AG09319 (cell line): ENCODE measurements at places on chromosomes 3 and 15.
A peak's percentile ranks its signal among the peaks of the same experiment; 100 is the strongest.

- no peak for DNase-seq
Observed at GRCh38 chr15:88497109-88497765, 29.7 kb downstream of the MRPS11 start.

DNA sequence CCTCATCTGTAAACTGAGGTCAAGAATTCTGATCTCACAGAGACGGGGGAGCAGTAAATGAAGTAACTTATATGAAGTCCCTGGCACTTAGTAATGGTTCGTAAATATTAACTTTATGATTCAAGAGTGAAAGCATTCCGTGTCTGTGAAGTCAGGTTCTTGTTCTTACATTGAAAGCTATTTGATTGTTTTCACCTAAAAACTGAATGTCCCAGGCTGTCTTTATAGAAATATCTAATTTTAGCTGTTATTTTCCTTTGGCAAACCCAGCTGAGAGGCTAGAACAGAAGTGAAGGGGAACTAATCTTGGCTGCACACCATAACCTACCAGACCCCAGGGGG lies 84.5 kb downstream of the CHSY1 start:
- no peak for DNase-seq

- no peak for DNase-seq
Observed at GRCh38 chr15:99154271-99154670, 49.4 kb downstream of the SYNM start.

- DNase-seq: peak; percentile 31
Observed at GRCh38 chr3:171753665-171754408, 56.4 kb downstream of the PLD1 start.

DNA sequence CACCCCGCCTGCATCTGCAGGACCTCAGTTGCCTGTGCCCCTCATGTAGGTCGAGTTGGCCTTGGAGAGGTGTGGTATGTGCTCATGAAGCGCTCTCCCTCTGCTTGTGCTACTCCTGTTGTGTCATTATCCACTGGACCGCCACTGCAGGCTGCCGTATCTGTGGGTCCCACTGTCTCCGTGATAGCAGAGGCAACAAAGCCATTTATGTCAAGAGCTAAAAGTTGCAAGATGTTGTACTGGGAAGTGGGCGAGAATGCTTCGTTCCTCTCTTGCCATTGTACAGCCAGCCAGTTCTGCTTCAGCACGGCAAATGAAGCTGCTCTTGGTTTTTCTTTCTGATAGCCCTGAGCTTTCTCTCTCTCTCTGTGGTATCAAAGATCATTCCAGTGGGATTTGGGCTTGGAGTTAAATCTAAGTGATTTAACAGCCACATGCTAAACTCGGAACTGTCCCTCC lies 89.0 kb downstream of the TMEM212 start:
- DNase-seq: no peak

DNA sequence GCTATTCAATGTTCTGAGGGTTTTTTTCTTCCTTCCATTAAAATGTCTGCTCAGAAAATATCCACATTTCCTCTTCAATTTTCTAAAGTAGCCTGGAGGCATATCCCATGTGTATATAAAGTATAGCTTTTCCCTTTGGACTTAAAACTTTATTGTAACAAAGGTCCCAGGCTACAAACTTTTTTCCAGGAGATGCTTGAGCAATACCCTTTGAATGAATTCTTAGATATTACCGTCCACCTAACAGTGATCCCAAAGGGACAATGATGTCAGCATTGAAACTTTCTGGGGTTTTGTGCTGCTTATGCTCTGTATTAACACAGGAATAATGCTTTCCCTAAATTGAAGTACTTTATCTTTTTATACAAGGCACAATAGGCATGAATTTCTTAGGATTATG lies 525.2 kb downstream of the CADM2 start:
- no peak for DNase-seq

DNA sequence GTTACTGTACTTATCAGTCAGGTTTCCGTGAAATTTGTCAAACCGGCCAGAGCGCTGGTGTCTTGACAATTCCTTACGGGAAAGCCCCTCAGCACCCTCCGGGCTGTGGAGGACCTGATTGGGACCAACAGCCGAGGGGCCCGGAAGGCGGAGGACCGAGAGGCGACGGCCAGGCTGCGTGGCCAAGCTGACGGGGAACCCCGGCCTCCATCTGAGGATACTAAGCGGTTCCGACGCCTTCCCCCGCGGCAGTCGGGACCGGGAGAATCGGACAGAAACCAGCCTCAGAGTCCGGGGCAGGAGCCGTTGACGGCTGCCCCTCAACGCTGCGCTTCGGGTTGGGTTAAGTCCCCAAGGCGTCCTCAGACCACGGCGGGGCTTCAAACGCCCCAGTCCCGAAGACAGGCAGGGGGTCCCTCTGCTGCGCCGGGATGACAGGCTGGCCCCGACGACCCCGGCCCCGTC lies 499 bp downstream of the ALDH1A2 start:
- DNase-seq: no peak

DNA sequence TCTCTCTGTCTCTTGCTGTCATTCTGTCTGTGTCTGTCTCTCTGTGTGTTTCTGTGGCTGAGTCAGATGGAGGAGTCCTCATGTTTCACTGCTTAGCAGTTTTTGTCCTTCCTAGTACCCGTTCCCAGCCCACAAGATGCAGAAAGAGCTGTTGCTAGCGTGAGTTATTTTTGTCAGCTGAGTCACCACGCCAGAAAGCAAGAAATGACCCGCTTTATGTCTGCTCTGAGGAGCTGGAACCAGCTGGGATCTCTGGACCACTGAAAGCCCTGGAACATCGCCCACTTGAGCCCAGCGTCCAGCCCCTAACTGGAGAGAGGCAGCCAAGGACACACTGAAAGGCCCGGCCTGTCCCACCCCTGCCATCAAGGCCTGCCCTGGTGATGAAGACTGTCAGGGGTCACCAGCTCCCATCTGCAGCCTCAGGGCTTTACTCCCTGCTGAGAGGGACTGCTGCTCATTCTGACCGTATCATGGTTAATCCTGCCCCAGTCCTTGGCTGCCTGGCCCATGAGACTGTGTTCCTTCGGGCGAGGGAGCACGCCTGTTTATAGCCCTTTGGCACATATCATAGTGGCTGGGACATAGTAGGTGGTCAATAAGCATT lies 101.7 kb upstream of the TPM1 start:
- peak; percentile 86 for DNase-seq

GRCh38 chr15:90812958-90813265 lies 55.5 kb upstream of the FURIN start:
- DNase-seq: no peak

GRCh38 chr15:45399381-45400212 lies 21.3 kb upstream of the GATM start:
- no peak for DNase-seq

DNA sequence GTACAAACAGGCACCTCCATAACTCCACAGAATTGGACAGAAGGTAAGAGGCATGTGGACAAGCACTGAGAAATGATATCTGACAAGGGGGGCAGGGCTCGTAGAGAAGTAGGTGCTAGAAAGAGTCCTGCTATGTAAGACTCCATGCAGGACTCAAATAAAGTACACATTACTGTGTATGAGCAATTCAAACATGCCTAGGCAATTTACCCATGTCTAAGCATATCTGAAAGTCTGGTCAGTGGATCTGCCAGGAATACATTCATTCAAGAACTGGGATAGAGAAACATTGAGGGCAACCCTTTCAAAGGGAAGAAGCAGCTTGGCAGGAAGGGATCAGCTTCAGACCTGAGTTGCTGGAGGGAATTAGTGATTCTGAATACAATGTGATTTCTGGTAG lies 174.1 kb upstream of the MCTP2 start:
- no peak for DNase-seq

- DNase-seq: no peak
Observed at GRCh38 chr3:12785096-12785495, 11.4 kb upstream of the CAND2 start.

GRCh38 chr15:65730549-65731172 lies 61.4 kb downstream of the DENND4A start:
- DNase-seq: no peak

- peak; percentile 51 for DNase-seq
Observed at GRCh38 chr3:4343258-4343657, 40.1 kb downstream of the SETMAR start.

DNA sequence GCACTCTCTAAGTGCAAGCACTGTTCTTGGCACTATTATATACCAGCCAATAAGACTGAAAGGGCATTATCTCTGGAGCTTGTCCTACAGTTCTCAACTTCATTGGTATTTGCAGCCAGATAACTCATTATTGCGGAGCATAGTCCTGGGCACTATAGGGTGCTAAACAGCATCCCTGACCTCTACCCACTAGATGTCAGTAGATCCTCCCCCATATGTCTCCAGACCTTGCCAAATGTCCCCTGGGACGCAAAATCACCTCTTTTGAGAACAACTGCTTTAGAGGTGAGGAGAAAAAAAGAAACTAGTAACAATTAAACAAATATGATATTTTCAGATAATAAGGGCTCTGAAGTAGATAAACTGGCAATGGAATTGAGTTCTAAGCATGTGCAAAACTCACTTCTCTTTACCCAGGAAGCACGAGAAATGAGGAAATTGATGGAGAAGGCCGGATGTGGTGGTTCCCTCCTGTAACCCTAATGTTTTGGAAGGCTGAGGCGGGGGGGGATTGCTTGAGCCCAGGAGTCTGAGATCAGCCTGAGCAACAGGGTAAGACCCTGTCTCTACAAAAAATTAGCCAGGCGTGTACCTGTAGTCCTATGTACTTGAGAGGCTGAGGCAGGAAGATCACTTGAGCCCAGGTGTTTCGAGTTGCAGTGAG lies 61.4 kb downstream of the FRMD4B start:
- DNase-seq: no peak

- DNase-seq: no peak
Observed at GRCh38 chr3:45954306-45954705, 11.0 kb downstream of the CXCR6 start.

DNA sequence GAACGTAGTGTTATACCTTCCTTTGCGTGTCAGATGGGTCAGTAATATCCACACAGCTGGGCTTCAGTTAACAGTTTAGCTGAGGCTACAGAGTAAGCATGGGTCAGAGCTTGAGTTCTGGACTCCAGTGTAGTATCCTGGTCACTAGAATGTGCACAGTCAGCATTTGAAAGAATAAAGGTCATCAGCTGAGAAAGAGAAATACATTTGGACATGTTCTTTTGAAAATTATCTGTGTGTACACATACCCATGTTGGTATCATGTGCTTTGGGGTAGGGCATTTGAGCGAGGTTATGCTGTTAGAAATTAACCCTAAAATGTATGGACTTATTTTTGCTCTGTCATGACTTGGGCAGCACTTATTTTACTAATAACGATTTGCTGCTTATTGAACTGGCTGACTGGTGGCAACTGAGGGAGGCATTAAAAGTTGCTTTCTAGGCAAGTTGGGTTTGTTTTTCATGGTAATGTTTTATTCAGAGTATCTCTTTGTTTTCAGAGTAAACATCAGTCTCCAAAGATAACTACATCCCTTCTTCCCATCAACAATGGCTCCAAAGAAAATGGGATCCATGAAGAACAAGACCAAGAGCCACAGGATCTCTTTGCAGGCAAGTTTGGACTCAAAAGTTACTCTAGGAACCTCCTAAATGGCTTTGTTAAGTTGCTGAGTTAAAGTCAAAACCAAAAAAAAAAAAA lies 16.4 kb downstream of the SNX1 start:
- DNase-seq: no peak

DNA sequence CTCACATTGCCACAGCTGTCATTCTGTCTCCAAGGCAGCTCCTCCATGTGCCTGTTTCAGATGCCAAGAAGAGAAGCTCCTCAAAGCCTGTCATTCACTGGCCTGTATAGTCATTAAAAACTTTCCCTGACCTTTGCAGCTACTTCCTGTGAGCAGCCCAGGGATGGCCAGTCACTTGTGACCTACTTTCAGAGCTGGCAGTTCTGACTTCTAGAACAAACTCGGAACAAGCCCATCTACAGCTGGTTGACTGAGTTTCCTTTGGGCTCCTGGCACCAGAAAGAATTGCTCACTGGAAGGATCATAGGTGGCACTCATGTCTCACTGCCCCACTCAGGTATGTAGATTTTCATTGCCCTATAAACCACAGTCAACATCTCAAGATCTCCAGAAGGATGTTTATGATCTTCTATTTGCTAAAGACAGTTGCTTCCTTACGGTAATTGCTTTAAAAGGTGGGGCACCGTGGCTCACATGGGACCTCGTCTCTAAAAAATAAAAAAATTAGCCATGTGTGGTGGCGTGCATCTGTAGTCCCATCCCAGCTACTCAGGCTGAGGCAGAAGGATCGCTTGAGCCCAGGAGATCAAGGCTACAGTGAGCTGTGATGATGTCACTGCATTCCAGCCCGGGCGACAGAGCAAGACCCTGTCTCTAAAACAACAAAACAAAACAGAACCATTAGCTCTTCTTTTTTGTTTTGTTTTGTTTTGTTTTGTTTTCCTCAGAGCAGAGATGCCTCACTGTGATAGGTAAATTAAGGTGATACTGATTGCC lies 11.2 kb upstream of the ATP13A3 start:
- no peak for DNase-seq

DNA sequence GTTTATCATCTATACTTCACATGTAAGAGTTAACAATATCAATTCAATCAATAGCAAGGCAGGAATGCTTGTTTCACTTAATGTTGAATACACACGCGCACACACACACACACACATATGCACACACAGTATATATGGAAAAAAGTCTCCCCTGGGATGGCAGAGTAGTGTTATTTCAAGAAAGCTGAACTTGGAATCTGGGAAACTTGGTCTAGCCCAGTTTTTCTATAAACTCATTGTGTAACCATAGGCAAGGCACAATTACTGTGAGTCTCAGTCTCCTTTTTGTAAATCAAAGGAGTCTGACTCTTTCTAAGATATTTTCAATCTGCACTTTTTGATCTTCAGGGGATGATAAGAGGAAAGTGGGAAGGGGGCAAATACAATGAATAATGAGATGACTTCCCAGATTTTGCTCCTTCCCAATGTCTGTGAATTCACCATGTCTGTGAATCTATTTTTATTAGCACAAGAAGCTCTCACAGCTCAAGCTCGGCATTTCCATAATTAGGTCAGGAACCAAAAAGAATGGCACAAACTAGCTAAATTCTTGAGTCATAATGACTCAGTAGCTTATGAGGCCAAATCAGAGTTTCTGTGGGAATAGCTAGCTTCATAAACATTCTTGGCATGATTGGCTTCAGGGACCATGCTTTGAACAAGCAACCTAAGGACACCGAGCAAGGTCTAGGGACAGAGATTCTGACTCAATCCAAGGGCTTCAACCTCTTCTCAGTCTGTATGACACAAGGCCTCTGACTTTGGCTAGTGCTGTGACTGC lies 227.4 kb upstream of the DCBLD2 start:
- peak; percentile 74 for DNase-seq

- DNase-seq: no peak
Observed at GRCh38 chr3:126570103-126570541, 11.4 kb upstream of the C3orf22 start.

DNA sequence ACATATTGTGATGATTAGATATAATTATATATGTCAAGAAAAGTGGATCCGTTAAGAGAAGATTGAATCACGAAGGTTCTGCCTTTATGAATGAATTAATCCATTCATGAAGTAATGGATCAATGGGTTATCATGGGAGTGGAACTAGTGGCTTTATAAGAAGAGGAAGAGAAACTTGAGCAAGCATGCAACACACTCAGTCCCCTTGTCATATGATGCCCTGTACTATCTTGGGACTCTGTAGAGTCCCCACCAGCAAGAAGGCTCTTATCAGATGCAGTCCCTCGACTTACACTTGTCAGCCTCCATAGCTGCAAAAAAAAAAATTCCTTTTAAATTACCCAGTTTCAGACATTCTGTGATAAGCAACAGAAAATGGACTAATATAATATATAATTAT lies 301.9 kb downstream of the RAP2B start:
- no peak for DNase-seq
